Left ventricle myocardium inferior (tissue), 1 donor: ENCODE measurements at places on chromosomes 6 and 20.

DNA sequence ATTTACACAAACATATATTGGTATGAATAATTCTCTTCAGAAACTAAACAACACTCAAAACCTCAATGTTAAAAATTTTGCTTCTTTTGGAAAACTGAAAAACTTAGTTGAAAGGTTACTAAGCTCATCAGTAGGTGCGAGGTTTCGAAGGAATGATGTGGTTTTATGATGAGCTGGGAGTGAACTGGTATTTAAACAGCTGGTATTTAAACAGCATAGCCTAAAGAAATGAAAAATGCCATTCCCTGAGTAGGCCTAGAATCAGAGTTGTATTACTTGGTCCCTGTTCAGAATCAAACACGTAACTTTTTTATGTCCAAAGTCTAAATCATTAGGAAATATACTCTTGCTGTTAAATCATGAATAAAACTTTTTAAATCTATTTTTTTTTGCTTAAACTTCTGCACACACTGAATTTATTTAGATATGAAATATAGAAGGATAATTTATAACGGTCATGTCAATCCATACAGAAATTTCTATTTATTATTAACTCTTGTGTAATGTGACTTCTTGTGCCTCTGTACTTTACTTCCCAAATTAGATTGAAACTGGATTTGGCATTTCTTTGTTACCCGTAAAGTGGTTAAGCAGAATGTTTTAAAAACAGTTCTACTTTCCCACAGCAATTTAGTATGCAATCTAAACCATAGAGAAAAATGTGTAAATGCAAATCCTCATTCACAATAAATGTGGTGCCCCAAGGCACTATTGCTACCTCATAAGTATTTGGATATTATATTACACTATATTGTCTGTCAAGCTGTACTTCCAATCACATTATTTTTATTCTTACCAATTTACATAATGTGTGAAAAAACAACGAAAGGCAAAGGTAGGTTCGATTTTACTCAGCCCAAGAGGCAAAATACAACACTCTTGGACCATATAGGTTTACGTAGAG, 124.1 kb downstream of the HS3ST5 start:
- DNase-seq = no peak

DNA sequence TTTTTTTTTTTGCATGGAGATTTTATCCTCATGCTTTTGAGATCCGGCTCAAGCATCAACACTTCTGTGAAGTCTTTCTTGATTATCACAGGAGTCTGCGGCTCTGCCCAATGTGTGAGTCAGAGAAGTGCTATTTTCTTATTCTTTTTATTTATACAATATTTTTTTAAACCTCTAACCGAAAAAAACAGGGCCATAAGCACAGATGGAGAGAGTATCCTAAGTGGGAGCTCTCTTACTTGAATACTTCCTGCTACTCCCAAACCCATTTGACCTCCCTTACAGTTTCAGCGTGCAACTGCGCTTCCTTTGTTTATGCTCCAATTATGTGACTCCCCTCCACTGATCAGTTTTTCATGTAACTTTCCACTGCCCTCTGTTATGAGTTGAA, 8.7 kb upstream of the ATXN1 start:
- DNase-seq = no peak

GRCh38 chr6:56374841-56375369, 127.5 kb upstream of the COL21A1 start:
- no peak for DNase-seq

- no peak for DNase-seq
Observed at GRCh38 chr6:169088762-169089161, 164.9 kb downstream of the THBS2 start.

DNA sequence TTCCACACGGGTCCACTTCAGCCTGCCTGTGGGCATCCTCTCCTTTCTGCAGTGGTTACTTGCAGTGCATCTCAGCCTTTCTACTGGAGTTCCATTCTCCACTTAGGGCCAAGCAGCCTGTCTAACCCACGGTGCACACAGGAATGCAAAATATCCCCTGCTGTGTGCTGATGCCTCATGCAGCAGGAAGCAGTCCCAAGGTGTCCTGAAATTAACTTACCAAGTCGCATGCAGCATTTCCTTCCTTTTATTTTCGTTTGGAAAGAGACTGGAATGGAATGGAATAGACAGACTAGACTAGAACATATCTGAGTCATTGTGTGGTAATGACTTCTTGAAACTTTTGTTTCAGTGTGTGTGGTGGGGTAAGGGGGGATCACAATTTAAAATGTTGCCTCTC, 25.9 kb upstream of the FOXQ1 start:
- DNase-seq = no peak

DNA sequence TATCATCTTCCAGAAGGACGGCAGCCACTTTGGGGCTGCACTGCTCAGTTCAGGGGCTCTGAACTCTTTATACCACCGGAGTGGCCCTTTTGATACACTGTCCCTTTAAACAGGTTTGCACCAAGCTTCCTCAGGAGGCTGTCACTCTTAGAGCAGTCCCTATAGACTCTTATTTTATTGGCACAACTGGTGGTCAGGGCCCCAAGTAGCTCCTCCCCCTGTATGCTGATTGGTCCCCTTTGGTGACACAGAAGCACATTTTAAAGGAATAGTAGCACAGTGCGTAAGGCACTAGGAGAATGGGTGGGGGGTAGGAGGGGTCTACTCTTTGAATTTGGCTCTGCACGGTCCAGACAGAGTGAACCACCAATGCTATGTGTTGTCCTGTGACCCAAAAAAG, 122.6 kb upstream of the MLN start:
- no peak for DNase-seq
